NCI-H1105 (cell line): ENCODE measurements at places on chromosomes 6 and 20.

DNA sequence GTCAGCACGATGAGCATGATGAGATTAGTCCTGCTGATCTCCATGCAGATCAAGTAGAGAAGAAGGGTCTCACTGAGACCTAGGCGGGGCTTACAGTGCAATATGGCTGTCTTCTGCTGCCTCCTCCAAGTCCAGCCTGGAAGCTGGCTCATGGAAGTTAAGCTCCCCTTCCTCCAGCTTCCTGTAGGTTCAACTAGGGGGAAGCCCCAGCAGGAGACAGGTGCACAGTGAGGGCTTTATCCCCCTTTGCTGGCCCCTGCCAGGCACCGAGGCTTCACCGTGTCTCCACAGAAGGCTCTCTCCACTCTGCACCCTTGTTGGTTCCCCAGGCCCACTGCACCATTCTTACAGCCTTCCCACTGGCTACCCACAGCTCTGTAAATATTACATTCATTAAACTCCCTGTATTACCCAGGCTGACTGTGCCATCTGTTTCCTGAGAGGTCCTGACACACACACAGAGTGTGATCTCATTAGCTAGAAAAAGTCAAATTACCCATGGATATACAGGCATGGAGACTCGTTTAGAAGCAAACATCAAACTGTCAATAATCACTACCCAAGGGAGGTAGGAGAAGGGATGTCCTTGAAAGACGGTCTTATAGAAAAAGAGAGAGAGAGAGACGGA is 90.4 kb downstream of the SLC2A10 start:
- no peak for DNase-seq

DNA sequence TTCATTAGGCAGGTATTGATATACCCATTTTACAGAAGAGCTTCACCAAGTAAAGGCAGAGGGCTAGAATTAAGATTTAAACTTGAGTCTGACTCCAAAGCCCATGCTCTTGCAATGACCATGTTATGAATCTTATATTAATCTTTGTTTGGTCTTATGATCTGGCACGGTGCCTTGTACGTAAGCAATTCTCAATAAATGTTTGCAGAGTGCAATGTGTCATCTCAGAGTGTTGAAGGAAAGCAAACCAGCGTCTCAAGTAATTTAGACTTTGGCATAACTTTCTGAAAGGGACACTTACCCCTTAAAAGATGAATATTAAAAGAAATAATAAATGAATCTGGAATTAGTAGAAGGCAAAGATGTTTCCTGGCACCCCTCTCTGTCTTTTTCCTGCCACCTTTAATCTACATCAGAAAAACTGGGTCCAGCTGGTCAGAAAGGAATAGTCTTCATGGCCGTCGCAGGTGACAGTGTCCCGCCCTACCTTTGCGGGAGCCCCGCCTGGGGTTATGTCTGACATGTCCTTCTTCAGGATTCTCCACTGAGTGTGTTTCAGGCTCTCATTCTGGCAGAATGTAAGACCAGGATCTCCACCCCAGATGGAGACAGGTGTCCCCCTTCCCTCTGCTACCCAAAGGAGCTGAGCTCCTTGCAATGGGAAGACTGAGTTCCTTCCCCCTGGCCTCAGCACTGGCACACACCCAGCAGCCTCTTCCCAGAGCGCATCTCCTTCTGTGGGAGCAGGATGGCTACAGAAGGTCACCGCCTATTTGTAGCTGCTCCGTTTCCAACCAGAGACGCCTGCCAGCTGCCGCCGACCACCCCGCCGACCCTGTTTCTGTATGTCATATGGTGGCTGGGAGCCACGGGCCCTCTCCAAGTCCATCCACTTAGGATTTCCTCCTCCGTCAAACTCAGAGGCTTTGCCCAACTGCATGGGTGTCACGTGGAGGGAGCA is 266.3 kb upstream of the ECI2 start:
- DNase-seq = no peak

GRCh38 chr6:38149531-38149930 is 330.0 kb downstream of the ZFAND3 start:
- DNase-seq = no peak

DNA sequence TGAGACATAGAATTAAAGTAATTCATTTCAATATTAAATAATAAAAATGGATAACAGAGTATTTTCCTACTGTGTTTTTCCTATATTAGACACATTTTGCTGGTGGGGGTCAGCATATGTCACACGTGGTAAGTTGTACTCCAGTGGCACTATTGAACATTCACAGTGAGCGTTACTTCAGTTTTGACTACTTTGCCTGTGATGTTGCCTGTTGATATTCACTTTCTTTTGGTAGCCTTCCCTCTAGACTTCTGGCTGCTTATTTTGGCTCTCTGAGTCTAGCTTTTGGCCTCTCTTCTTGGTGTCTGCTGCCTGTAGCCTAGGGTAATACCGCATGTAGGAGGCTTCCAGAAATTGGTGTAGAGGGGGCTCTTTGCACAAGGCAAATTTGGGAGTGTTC is 64.4 kb upstream of the TFB1M start:
- no peak for DNase-seq

DNA sequence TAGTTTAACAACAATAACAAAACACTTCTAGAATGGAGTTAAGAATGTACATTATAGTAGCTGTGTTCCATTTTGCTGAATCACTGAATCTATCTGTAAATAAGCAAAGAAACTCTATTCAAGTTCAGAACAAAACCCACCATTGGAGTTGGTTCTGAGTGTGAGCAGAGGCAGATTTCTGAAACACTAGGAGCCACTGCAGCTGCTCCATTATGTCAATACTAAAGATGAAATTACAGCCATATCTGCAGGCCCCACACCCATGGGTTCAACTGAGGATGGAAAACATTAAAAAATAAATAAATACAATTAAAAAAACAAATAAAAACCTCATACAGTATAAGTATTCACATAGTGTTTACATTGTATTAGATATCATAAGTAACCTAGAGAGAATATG is 91.0 kb downstream of the REPS1 start:
- DNase-seq = no peak

- no peak for DNase-seq
Observed at GRCh38 chr6:14618759-14619418, 501.3 kb downstream of the CD83 start.

DNA sequence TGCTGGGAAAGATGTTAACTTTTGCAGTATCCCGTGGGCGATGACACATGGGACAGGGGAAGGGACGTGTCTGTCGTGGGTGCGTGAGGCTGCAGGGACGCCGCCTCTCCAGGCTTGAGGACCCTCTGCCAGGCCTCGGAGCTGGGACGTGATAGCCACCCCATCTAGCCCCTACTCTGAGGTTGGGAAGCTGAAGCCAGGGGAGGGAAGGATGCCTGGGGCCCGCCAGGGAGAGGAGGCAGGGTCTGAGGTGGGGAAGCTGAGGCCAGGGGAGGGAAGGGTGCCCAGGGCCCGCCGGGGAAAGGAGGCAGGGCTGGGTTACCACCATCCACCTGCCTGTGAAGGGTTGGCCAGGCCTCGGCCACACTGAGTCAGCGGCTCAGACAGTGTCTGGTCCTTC is 38.2 kb upstream of the GATA5 start:
- no peak for DNase-seq

GRCh38 chr20:57680131-57680716 is 29.6 kb downstream of the PMEPA1 start:
- DNase-seq = no peak

GRCh38 chr6:15143086-15143485 is 102.8 kb upstream of the JARID2 start:
- DNase-seq = no peak

GRCh38 chr6:126094411-126094810 is 108.1 kb downstream of the TRMT11 start:
- DNase-seq = no peak

DNA sequence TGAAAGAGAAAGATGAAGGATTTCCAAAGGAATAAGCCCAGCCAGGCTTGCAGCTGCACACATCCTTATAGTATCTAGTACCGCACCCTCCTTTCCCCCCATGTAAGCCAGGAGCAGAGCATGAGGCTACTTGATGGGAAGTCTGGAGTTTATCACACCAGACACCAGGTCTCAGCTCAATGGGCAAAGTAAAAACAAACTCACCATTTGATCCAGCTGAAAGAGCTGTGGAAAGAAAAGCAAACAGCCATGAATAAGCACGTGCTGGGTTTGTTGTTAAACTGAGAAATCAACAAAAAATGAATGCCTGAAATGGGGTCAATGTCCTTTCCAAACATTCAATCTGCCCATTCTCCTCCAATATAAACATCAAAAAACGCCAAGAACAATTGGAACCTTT is 50.6 kb upstream of the MAP7 start:
- no peak for DNase-seq

GRCh38 chr6:43966853-43967718 is 160.2 kb downstream of the MRPL14 start:
- DNase-seq = no peak

GRCh38 chr20:35447082-35447789 is 8.2 kb upstream of the CEP250 start:
- peak; percentile 73 for DNase-seq

- DNase-seq = no peak
Observed at GRCh38 chr6:148544421-148544820, 201.8 kb downstream of the SASH1 start.

DNA sequence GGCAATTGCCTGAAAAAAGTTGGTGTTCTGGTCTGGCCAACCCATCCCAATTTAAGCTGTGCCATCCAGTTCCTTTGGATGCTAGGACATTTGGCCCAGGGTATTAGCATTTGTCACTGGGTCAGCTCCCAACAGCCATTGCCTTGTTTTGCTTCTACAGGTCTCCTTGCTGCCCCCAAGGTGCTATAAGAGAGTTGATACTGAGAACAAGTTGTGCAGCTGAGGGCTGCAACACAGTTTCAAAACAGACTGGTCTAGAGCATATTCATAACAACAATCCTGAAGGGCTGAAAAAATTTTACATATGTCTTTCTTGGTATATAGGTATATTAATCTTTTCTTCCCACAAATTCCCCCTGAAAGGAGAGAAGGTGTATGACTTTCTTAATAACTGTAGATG is 61.0 kb downstream of the LYRM4 start:
- no peak for DNase-seq

- peak; percentile 75 for DNase-seq
Observed at GRCh38 chr6:31620586-31621319, at the start of gene PRRC2A. Gene PRRC2A (plus strand): TSS chr6:31620715. CDS start chr6:31622790, 2,075 bp downstream.

GRCh38 chr6:52672412-52673025 is 1.6 kb downstream of the TMEM14A start:
- no peak for DNase-seq

- peak; percentile 76 for DNase-seq
Observed at GRCh38 chr6:159169193-159169555, at the start of gene FNDC1. Gene FNDC1 (plus strand): TSS chr6:159169400. CDS start chr6:159169597, 197 bp downstream.

DNA sequence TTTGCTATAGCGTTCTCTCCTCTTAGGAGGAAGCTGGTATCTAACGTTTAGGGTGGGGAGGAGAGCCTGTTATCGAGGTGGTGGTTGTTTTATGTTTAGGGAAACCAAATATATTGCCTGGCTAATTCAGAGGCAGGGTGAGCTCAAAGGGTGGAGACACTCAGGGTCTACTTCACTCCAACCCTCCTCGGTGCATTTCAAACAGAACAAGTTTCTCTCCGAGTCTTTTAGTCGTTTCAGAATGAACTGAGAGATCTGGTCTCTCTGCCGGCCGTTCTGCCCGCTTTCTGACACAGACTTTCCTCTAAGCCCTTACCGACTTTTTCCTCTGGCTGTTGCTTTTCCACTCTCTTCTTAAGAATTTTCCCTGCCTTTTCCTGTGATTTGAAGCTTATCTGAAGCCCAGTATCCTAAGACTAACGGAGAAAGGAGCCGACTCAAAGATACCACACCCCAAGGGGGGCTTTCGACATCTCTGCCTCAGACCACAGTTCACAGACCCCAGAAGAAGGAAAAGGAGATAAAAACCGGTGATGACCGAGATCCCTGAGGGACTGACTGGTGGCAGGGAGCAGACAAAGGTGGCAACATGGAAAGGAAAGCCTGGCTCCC is 865 bp downstream of the STK38 start:
- DNase-seq = no peak

GRCh38 chr6:139819776-139820175 is 445.3 kb upstream of the CITED2 start:
- DNase-seq = no peak

GRCh38 chr6:52509281-52510212 is 67.3 kb downstream of the TRAM2 start:
- no peak for DNase-seq

DNA sequence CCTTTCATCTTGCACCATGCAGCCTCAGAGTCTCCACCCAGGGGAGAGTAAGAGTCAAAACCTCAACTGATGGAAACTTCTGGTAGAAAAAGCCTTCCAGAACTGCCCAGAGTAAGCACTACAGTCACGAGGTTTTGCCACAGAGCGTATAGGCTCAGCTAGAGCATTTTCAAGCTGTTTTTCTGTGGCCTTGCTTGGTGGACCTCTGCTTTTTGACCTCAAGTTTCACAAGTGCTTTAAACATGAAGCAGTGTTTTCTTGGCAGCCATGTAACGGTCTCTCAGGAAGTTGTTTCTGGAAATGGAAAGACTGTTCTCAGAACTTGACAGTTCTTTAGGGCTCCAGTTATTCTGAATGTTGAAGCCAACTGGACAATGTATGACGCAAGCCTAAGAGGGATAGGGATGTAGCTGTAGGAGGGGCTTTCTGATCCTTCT is 146.5 kb downstream of the ZDHHC14 start:
- no peak for DNase-seq

DNA sequence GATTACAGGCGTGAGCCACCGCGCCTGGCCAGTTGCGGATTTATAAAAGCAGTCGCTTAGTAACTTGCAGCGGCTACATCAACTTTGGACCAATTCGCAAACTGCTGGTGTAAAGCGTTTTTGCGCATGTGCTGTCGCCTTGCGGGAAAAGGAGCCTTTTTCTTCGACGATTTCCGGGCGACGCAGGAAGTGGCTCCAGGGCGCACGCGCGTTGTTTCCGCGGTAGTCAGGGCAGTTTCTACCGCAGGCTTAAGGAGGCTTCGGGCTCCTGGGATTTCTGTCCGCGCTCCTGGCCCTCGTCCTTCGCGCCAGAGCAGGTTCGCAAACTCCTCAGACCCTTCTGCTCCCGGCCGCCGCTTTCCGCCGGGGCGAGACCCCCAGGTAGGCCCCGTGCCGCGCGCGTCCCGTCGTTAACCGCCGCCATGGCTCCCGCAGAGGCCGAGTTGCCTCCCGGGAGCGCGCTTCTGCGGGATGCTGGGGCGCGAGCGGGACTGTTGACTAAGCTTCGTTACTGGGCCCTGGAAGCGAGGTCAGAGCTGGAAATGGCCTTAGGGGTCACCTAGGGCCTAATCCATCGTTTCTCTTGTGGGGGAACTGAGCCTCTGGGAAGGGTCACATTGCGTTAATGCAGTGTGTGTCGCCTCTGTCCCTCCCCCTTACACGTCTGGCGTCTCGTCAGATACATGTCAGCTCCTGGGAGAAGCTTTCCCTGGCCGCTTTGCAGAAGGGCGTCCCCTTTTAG is at the start of gene RAE1:
Gene RAE1 (plus strand): TSS at position 214 of the 742 bp plus-strand sequence. CDS start 2,784 bp downstream, outside the sequence.
- peak; percentile 84 for DNase-seq

DNA sequence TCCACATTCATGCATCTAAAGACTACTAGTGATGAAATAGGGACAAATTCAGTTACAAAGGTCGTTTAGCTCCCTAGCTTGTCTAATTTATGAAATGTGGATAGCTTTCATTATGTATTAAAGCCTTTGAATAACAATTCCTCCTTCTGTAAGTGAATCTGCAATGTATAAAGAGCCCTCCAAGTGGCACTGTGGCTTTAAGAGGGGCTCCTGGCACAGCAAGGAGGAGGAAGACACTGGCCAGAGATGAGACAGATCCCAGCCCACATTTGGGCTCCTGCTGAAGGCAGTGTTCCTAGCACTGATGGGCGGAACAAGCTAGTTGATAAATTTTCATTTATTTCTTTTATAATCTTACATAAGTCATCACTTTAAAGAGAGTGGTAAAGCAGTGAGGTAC is 17.6 kb upstream of the FUCA2 start:
- no peak for DNase-seq

GRCh38 chr20:63461104-63461763 is 11.2 kb downstream of the KCNQ2 start:
- no peak for DNase-seq

- DNase-seq = peak; percentile 95
Observed at GRCh38 chr6:1872649-1873131, 263.0 kb downstream of the FOXC1 start.
